ELR (cell line): ENCODE measurements at places on chromosomes 1 and 21.

- DNase-seq: no peak
Measured at GRCh38 chr1:28162151-28162550, 14.3 kb downstream of the PTAFR start.

GRCh38 chr1:168628807-168629206 lies 52.4 kb downstream of the XCL1 start:
- peak; percentile 52 for DNase-seq

DNA sequence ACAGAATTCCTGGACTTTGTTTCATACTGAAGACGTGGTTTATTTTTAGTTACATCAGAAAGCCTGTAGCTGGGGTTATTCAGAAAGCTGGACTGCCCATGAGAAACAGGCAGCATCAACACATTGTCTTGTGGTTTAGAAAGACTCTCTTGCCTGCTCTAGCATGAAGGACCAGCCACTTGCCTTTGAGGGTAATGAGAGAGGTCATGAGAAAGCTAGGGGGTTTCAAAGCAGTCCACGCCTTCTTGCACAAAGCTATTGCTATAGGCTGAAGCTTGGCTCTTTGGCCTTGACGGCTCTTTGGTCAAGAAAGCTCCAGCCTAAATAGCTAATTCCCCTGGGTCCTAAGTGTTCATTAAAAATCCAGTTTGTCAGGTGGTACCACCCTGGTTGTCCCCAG lies 208.1 kb downstream of the PRDM2 start:
- DNase-seq: no peak

DNA sequence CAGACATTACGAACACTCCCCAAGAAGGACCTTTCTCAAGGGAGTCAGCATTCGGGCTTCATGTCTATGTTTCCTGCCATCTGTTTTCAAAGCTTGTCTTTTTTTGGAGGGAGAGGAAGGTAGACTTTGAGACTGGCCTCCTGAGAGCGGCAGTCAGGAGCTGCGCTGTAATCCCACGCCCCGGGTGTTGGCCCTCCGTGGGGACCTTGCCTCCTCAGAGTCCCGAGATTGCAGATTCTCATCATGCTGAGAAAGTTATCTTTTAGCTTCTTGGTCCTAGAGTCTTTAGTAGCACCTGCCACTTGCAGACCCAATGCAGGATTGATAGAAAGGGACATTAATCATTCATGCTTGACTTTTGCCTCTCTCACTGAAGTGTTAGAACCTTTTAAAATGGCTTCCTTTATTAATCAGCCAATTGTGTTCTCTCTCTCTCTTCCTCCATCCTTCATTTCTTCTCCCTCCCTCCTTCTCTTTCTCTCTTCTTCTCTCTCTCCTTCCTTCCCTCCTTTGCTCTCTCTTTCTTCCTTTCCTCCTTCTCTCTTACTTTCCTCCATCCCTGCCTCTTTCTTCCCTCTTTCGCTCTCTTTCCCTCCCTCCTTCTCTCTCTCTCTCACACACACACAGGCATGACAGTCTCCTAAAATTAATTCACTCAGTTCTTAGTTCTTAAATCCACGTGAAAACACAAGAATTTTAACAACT lies 25.2 kb upstream of the GNPAT start:
- DNase-seq: no peak

DNA sequence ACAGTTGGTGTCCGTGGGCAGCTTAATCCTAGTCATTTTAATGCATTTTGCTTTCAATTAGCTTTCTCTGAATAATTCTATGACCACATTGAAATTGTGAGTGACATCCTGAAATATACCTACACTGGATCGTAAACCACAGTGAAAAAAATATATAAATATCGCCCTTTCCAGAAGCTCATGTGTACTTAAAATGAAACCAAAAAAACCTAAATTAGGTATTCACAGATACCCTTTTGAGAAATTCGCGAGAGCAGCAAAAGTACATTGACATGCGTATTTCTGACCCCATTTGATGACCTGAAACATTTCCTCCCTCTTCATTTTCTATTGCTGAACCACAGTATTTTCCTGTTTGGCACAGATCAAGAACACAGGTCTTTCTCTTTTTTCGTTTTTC lies 253.8 kb downstream of the LTN1 start:
- DNase-seq: no peak
